ENCODE measurements at places on chromosomes 11 and 22. TPM values are rescaled to one million over a fixed set of nuclear protein-coding genes. Genes with fewer than 3 reads are reported as not detected.

GP1BB gene
- total RNA-seq: 3.5 TPM

CHRM4 gene
- not detected for total RNA-seq

KCNQ1 gene
- total RNA-seq: not detected

HTR3B gene
- not detected for total RNA-seq

DNA sequence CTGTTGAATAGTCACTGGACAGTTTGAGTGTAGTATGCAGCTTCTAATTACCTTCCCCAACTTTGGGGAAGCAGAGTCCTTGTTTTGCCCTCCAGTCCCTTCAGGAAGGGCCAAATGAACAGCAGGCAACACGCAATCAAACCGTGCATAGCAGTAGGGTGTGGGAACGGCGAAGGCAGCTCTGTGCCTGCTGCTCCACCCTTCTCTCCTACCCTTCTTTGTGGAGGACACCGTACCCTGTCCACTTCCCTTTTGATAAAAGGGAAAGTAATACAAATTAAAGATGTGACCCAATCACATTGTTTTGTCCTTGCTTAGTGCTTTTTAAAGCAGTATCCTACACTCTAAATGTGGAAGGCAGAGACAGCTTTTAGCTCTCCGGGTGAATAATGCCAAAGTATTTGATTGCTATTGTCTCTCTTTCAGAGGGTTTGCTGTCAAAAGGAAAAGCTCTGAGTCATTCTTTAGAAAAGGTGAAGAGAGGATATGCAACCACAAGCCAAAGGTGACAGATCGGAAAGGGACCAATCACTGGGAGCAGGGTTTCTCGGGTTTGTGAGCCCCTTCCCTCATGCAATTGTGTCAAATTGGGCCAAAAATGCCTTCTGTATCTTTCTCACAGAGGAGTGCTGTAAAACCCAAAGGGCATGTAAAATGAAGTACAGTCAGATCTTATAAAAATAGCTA, 407.3 kb upstream of the CCDC90B start:
- no peak for DNase-seq

DNA sequence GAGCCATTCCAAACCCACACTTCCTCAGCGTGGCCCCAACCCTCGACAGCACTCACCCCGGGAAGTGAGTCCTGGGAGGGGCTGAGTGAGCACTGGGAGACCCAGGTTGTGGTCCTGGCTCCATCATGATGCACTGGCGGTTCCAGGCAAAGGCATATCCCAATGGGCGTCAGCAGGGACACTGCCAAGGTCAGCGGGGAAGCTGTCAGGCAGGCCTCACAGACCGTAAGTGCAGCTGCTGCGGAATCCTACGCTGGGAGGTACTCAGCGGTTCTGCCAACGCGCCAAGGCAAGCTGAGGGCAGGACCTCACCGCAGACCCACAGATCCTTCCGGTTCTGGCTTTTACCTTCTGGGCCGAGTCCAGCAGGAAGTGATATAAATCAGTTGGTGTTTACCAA, 1.4 kb upstream of the GAL3ST1 start:
- no peak for DNase-seq

DNA sequence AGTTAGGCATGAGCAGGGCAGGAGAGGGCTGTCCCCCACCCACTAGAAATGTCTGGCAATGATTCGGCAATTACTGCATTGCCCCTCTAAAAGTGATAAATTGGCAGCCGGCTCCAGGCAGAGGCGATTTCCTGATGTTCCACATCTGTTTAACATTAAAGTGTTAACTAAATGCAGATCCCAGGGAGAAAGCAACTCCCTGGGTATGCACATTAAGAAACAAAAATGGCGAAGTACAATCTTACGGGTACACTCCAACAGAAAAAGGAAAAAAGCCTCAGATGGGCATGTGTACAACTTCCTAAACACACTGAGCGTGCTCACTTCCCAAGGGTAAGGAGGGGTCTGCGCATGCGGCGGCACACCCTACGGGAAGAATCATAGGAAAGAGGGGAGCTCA, 314.4 kb downstream of the CASP12 start:
- no peak for DNase-seq

GRCh38 chr11:94959179-94959578, 14.2 kb downstream of the CWC15 start:
- DNase-seq: no peak

GRCh38 chr11:45885921-45886721, 670 bp downstream of the MAPK8IP1 start:
- DNase-seq: no peak

GRCh38 chr11:78689585-78690153, 115.0 kb upstream of the NARS2 start:
- no peak for DNase-seq

DNA sequence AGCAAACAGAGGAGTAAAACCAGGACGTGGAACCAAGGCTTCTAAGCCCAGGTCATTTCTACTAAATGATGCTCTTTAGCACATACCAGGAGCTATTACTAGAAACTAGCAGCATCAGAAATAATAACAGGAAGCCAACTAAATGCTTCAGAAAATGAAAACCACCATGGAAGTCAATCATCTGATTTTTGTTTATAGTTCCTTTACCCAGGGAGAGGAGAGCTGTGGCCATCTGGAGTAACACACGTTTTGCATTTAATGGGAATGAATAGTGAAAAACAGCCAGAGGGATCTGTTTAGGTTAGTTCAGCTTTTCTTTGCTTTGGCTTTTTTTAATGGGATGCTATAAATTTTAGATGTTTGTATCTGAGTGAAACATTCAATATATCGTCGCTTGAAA, 250.7 kb upstream of the ARHGAP20 start:
- DNase-seq: no peak

GRCh38 chr11:37560991-37561390, 963.0 kb upstream of the RAG2 start:
- no peak for DNase-seq

Data from MG63 (cell line).